Mammary microvascular endothelial cell (primary cell): ENCODE measurements at places on chromosomes 7 and 10. TPM values are rescaled to one million over a fixed set of nuclear protein-coding genes. Genes with fewer than 3 reads are reported as not detected.

The IKZF1 gene
- total RNA-seq: not detected in 2 replicates

The ZNF425 gene
- total RNA-seq: 0.40 and 0.74 TPM in 2 replicates

The CYP2E1 gene
- under 0.01 and 0.10 TPM in 2 replicates for total RNA-seq

The NKX1-2 gene
- total RNA-seq: not detected in 2 replicates
